ENCODE measurements at places on chromosomes 4 and X.

DNA sequence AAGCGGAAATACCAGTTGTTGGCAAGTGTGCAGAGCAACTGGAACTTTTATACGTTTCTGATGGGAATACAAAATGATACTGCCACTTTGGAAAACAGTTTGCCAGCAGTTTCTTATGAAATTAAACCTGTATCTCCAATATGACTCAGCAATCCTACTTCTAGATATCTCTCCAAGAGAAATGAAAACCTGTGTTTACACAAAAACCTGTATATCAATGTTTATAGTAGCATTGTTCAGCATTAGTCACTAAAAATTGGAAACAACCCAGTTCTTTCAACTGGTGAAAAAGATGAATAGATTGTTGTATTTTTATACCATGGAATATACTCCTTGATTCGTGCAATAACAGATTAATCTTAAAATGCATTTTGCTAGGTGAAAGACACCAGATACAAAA, 26.8 kb downstream of the ATP7A start:
- no peak for DNase-seq

GRCh38 chr4:128483816-128484215, 196.2 kb upstream of the PGRMC2 start:
- no peak for DNase-seq

DNA sequence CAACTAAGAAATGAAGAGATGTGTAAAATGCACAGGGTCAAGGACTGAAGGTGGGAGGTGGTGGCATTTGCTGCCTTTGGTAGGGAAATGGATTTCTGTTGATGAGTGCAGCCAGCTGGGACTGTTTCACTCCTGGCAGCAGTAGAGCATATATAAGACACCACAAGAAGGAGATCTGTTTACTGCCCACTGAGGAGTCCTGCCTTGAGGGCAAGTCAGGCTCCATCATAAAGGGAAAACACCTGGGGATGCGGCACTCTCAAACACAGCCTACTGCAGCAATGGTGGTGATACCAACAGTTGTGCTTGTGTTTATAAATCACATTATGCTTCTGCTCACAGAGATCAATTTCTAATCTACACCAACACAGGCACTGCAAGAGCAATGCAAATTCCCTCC, 222.1 kb downstream of the TACR3 start:
- no peak for DNase-seq

DNA sequence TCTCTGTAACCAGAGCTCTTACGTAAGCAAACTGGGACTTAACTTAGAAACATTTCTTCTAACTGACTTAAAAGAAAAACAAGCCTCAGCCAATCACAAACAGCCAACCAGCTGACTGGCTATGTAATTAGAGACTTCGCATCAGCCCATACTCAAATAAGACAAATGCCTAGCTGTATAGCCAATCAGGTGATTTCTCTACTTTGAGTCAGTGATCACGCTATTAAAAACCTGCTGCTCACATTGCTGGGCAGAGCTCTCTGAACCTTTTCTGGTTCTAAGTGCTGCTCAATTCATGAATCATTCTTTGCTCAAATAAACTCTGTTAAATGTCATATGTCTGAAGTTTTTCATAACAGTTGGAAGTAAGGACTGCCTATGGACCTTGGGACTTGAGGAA, 9.9 kb upstream of the SMIM10L2A start:
- no peak for DNase-seq

DNA sequence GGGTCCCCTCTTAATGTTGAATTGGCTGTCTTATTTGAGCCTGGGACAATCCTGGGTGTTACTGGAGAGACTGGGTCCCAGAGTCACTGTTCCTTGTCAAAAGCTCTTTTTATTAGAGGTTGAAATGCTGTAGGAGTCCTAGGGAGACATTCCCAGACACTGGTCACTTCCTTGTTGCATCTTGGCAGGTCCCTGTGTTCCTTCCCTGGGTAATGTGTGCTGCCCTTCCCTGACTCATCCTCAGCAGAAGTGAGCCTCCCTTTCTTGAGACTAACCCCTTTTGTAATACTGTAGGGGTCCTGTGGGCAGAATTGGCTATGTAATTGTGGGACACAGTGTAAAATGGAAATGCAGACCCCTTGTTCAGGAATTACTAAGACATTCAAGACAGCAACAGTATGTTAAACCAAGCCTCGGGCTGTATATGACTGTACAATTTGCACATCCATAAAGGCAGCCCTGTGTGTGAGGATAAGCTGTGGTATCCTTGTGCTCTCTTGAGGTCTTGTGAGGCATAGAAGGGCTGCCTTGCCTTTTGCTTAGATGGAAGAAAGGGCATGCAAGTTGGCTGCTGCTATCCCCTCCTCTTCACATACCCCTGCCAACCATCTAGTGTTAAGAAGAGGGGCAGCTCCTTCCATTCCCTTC, 53.5 kb downstream of the DCLK2 start:
- no peak for DNase-seq

- no peak for DNase-seq
These were observed 146.4 kb upstream of the EDNRA start for GRCh38 chr4:147334478-147334877.

DNA sequence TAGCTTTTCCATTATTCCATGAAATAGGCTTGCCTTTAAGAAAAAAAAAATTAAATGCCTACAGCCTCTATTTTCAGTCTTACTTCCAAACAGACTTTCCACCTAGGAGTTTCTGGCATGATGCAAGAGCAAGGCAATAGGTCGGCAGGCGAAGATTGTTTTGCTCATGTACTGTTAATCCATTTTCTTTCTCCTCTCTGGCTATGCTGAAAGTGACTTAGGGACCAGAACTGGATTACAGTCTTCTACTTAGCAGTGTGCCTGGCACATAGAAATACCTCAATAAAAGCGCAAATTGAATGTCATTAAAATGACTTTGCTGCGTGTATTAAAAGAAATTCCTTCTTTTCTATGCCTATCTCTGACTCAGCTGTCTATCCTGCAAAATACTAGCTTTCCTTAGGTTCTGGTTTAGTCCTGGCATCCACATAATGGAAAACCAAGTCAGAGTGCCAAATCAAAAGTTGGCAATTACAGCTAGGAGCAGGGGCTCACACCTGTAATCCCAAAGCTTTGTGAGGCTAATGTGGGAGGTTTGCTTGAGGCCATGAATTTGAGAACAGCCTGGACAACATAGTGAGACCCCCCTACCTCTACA, 51.9 kb downstream of the CC2D2A start:
- no peak for DNase-seq

DNA sequence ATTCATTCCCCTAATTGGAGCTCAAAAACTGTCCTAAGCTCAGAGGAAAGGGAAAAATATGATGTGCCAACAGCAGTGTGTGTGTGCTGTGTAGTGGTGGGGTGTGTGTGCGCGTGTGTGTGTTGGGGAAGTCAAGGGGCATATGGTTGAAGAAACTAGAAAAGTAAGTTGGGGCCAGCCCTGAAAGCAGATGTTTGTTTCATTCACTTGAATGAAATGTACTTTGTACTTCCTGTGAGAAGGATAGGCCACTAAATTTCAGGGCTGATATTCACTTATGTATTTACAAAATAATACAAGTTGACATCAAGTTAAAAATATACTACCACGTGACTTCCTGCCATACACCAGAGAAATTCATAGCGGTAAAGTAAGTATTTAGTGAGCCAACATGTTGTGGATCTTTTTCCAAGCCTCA, 151.3 kb upstream of the JADE1 start:
- DNase-seq, result no peak

GRCh38 chr4:7993671-7994070, 54.0 kb upstream of the AFAP1 start:
- no peak for DNase-seq

Measured in activated CD8-positive, alpha-beta memory T cell treated with anti-CD3 and anti-CD28 coated beads for 1 hour (primary cell).